ENCODE measurements at places on chromosomes 4 and X.

GRCh38 chr4:120263618-120264017, 197.0 kb upstream of the MAD2L1 start:
- no peak for DNase-seq

DNA sequence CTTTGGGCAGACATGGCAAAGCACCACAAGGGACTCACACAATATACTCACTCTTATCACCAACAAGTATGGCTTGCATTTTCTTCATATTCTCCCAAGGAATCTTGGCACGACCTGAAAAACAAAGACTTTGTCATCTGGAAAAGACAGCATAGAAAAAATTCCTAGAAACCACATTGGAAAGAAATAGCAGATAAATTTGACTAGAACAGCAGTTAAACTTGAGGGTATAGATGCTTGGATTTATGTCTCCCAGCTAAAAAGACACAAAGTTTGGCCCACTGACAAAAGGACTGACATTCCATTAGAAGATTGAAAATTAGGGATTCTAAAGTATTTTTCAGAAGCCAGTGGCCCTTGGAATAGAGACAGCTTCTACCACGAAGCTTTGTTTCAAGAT, 6.9 kb upstream of the VEGFC start:
- DNase-seq = no peak

DNA sequence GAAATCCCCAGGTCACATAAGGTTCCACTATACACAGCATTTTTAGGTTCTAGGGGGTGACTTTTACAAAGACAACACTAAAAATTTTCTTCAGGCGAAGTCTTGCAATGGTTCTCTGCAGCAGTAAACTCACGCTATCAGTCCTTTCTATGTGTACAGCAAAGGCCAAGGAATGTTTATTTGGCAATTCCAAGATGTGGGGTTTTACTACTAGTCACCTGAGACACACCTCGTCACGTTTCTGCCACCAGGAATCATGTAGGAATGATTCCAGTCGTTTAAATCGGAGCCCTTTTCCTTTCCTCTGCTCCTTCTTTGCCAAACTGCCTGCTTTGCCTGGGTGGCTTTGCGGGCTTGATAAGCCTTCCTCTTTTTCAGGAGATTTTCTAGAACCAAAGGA, 75.9 kb upstream of the ENPEP start:
- no peak for DNase-seq

- no peak for DNase-seq
Measured at GRCh38 chr4:90240333-90240732, 113.1 kb downstream of the CCSER1 start.

DNA sequence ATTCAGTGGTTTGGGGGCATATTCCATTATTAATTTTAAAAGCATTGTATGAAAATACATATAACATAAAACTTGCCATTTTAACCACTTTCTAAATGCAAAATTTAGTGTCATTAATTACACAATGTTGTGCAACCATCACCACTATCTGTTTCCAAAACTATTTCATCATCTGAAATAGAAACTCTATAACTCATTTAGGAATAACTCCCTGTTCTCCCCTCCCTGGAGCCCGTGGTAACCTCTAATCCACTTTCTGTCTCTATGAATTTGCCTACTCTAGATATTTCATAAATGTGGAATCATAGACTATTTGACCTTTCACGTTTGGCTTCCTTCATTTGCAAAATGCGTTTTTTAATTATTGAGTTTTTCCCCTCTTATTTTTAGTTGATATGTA, 101.4 kb upstream of the GPC4 start:
- DNase-seq = no peak

DNA sequence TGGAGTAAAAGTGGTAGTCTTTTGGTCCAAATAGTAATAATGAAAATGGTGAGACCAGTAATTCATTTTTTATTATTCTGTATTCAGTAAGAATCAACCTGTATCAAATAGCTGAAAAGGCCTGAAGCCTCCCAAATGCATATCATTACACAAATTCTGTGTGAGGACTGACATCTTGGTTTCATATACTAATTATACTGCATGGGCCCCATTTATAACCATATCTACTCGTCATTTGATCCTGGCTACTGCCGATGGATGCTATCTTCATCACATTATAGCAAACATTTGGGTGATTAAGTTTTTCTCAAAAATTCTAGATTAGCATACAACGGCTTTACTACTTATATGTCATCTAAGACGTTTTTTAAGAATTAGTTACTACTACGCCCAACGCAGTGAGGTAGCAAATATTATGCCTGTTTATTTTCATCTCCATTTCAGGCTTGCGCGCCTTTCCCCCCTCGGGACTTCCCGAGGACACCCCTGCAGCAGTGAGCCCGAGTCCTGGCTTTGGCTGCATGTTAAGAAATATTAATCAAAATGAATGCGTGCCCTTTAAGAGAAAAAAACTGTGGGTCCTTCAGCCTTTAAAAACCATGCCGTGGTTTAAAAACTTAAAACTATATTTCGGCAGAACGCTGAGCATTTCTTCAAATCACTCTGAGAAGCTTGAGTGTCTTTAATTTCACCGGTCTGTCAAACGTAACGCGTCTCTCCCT, 814 bp upstream of the MMAA start:
- peak; percentile 29 for DNase-seq

DNA sequence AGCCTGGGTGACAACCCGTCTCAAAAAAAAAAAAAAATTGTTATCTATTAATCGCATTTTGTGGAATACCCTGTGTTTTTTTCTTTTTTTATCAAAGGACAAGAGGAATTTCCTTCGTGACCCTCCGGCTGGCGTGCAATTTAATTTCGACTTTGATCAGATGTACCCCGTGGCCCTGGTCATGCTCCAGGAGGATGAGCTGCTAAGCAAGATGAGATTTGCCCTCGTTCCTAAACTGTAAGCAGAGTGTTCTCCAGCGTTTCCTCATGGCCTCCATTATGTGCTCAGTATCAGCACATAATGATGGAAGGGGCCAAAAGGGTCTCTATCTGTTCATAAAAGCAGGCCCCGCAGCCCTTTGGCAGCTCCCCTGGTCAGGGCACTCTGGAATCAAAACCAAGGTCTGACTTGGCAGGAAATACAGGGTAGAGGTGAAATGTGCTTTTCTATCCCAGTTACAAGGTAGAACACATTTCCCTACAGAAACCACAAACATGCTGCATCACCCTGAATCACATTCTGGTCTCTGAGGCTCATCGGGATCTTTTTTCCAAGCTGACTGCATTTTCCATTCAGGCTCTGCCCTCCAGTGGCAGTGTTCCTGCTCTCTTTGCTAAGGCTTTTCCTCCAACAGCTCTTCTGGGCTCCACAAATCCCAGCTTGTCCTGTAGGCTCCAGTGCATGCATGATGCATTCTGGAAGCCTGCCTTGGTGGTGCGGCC, 24.4 kb downstream of the SYAP1 start:
- DNase-seq = no peak

- no peak for DNase-seq
Measured at GRCh38 chr4:155854582-155855226, 11.4 kb downstream of the ASIC5 start.

GRCh38 chr4:41839916-41840854, 91.7 kb upstream of the PHOX2B start:
- DNase-seq = no peak

DNA sequence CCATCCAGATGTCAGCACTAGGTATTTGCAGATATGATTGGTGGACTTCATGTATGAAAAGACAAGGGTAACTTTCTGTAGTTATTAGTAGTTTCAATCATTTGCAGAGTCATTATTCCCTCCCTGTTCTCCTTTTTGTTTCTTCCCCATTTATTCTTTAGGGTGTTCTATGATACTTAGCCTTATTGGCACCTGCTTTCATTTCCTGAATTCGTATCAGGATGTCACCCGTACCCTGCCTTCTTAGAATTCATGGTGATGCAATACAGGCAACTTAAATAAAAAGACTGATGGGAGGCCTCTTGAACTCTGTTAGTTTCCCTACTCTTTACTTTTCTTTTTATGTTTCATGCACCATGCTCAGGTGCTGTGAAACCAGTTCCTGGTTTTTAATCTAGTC, 24.2 kb downstream of the MAGED1 start:
- DNase-seq = no peak

- no peak for DNase-seq
Measured at GRCh38 chr4:189069772-189070171, 870.9 kb upstream of the FRG1 start.

DNA sequence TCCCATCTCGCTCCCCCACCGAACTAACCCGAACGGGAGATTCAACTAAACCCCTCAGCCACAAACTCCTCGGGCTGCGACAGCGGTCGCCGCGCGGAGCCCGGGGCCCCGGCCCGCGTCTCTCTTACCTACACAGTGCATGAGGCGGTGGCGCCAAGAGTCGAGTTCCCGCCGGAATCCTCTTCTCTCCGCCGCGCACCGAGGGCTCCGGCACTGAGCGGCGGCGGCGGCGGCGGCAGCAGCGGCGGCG, 160 bp downstream of the LCORL start:
- DNase-seq = no peak

- DNase-seq = no peak
Measured at GRCh38 chr4:62302710-62303109, 1102.6 kb downstream of the ADGRL3 start.

Measured in CD4-positive, alpha-beta T cell treated with Interleukin-15 for 4 hours (primary cell).